AG04450 (cell line): ENCODE measurements at places on chromosomes 5 and 9.

DNA sequence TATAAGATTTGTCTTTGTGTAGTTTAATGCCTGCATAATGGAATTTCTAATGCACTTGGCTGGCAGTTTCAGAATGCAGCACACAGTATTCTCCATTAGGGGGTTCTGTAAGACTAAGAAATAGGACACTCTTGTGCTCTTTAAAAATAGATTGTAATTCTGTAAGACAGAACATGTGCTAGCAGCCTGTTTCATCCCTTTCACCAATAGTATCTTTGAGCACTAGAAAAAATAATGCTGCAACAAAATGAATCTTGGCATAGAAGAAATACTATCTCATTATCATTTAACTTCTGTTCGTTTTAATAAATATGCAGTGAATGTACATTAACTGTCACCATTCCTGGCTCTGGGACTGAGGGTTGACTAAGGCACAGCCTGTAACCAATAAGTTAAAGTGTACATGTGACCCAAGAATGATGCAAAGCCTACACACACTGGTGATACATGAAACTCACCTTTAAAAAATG lies 23.8 kb upstream of the ZNF622 start:
- peak; percentile 18 for DNase-seq

DNA sequence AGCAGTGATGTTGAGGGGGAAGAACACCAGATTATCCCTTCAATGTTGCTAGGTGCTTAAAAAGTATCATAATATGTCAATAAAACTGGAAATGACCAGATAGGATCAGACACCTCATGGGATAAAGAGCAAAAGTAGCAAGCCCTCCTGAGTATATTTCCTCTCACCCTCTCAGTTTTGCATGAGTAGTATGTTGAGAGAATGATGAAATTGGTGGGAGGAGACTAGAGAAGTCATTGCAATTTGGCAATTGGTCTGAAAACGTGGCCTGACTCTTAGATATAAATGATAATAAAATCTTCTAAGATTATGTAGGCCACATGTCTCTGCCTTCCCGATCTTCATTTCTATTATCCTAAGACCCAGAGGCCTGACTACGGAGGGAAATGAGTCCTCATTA lies 151.2 kb upstream of the ARRDC3 start:
- DNase-seq, result no peak

GRCh38 chr5:175321927-175322532 lies 122.0 kb downstream of the DRD1 start:
- DNase-seq, result no peak

DNA sequence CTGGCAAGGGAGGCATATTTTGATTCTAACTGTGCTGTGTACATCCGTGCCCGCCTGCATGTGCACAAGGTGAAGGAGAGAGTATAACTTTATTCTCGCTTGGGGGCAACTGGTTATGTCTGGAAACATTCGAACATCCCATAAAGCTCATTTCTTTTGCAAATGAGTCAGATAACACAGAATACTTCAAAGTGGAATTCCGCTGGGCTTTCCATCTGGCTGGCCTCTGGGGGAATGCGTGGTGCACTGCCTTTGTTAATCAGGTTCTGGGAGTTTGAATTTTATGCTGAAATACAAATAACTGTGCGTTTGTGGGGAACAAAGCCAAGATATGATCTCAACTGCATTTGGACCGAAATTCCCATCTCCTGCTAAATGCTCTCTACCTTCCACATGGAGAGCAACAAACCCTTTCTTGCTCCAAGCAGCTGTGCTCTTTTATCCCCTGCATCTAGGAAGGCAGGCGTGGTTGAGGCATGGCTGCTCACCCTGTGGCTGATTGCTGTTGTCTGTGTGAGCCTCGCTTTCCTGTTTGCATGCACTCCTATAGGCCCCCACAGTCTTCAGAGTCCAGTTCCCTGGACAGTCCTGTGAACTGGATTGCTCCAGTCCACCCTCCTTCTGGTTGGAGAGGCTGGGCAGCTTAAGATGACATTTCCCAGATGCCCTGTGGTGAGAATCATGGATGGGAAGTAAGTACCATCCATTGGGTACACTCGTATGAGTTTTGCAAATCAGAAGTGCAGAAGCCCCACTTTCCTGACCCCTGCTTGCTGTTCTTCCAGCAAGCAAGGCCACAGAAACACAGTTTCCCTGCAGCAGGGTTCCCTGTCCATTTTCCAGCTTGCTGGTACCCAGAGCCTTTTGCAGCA lies 82.9 kb upstream of the ALDH1B1 start:
- DNase-seq, result no peak

DNA sequence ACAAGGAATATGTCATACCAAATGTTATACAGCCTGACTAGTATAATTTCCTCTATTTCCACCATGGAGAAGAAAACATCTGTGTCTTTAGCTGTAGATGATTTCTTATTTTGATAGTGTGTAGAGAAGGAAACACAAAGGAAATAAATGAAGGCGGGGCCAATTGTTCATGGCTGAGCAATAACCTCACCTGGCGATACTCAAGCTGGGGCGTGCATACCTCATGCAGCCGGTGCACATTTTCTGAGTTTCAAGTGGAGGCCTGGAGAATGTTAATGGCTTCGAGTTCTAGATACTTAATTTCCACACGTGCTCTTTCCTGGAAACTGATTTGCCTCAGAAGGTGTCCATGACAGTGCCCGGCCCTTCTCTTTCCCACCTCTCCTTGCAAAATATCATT lies 127.4 kb upstream of the TAF11L2 start:
- DNase-seq, result no peak

DNA sequence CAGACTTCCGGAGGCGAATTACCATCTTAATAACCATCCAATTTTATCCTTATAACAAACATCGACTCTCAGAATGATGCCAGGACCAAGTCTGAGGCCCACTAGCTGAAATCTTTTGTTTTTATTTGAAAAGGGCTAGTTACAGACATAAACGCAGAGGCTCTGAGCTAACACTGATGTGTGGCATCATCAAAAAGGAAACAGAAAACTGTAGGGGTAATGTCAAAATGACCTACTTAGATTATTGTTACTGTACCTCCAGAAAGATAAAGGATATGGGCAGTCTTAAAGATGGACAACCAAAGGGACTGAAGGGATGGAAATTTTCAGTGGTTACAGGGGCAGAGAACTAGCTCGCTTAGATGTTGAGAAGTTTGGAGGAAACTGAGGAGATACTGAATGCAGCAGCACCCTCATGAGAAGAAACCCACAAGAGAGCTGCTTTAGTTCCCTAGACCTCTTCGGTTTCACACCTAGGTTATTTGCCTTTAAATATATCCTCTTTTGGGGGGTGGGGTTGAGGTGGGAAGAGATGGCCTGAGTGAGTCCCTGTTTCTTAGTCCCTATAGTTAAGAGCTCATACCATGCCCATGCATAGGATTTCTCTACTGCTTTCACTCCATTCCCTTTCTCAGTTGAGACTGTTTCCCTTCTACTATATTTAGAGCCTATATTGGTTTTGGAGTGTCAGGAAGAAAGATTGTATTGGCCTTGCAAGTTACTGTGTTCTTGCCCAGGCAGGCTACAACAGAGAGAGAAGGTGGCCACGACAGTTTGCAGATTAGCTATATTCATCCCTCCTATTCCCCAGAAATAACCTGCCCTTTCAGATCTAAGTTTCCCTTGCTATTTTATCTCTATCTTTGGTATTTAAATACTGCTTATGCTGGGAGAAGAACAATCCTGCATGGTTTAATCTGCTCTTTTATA lies 320.4 kb upstream of the EFNA5 start:
- no peak for DNase-seq

GRCh38 chr9:137589441-137590122 lies 730 bp downstream of the ZMYND19 start:
- no peak for DNase-seq
